ENCODE measurements at places on chromosomes 6 and 20.
A peak's percentile ranks its signal among the peaks of the same experiment; 100 is the strongest.

DNA sequence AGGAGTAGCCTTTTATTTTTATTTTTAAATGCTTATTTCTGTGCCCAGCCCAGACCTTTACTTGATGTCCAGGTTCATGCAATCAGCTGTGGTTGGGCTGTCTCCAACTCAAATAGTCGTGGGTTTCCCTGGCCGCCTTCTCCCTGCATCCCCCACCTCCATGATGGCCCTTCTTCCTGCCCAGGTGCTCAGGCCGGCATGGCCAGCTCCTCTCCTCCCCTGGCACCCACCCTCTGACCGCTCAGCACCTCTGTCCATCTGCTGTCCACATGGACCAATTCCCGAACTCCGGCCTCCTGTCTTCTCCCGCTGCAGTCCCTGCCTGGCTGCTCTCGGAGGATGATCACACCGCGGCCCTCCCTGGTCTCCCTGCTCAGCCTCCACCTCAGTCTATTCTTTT, 81.2 kb upstream of the SULF2 start:
- no peak overlapping the region for H3K27ac ChIP-seq
- H3K27me3 ChIP-seq = no peaks in the 10 kb centered on the region
- no peak overlapping the region for H3K4me3 ChIP-seq
- no peak for DNase-seq

- peaks cover 21% of the 10 kb centered on the region for H3K27me3 ChIP-seq
- no peak for DNase-seq
- H3K36me3 ChIP-seq = no peaks in the 10 kb centered on the region
- no peaks in the 10 kb centered on the region for H3K4me1 ChIP-seq
- H3K4me3 ChIP-seq = no peak overlapping the region
These were observed 274.8 kb downstream of the LRFN2 start for GRCh38 chr6:40312213-40313015.

- no peak for DNase-seq
- H3K27ac ChIP-seq = peak overlapping the region; percentile 86
- H3K4me1 ChIP-seq = peaks cover 58% of the 10 kb centered on the region
These were observed 158.6 kb upstream of the TNFAIP3 start for GRCh38 chr6:137708481-137708880.

DNA sequence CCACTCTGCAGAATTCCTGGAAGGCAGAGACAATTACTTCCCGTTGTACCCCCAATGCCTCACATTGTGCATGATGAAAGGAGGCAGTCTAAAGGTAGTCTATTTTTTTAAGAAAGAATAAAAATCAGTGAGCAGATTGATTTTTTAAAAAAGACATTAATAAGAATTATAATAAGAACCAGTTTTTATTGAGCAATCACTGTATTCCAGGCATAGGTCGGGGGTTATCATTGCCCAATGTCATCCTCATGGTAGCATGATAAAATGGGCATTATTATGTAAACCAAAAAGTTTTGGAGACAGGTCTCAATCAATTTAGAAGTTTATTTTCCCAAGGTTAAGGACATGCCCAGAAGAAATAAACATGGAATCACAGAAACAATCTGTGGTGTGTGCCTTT, 14.0 kb upstream of the QKI start:
- peaks cover 14% of the 10 kb centered on the region for H3K27me3 ChIP-seq
- no peak for DNase-seq
- peaks cover 8% of the 10 kb centered on the region for H3K4me1 ChIP-seq
- no peak overlapping the region for H3K27ac ChIP-seq
- no peak overlapping the region for H3K4me3 ChIP-seq

- H3K36me3 ChIP-seq = no peaks in the 10 kb centered on the region
- H3K4me1 ChIP-seq = no peaks in the 10 kb centered on the region
- no peak overlapping the region for H3K4me3 ChIP-seq
- H3K27me3 ChIP-seq = peaks cover 2% of the 10 kb centered on the region
- no peak overlapping the region for H3K27ac ChIP-seq
These were observed 198.5 kb upstream of the RSPO3 start for GRCh38 chr6:126919947-126920346.

DNA sequence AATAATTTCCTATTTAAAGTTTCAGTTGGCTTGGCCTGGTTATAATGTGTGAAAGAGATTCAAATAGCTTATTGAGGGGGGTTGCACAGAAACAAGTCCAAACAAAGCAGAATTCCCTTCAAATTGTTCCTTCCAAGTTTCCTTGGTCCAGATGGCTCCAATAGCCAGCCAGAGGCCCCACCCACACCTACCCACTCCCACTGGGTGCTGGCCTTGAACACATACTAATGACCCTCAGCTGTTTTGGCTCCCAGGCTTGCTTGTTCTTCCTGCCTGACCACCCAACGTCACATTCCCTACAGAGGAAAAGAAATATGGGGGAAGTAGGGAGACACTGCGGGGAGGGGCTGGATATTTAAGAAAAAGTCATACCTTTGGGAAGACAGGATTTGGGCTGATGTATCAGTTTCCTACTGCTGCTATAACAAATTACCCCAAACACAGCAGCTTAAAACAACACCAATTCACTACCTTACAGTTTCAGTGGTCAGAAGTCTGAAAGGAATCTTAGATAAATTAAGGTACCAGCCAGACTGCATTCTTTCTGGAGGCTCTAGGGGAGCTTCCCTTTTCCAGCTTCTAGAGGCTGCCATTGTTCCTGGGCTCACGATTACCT, 95.7 kb downstream of the COL21A1 start:
- H3K36me3 ChIP-seq = no peaks in the 10 kb centered on the region
- no peak overlapping the region for H3K4me3 ChIP-seq
- H3K27ac ChIP-seq = no peak overlapping the region
- no peaks in the 10 kb centered on the region for H3K27me3 ChIP-seq
- no peak for DNase-seq

DNA sequence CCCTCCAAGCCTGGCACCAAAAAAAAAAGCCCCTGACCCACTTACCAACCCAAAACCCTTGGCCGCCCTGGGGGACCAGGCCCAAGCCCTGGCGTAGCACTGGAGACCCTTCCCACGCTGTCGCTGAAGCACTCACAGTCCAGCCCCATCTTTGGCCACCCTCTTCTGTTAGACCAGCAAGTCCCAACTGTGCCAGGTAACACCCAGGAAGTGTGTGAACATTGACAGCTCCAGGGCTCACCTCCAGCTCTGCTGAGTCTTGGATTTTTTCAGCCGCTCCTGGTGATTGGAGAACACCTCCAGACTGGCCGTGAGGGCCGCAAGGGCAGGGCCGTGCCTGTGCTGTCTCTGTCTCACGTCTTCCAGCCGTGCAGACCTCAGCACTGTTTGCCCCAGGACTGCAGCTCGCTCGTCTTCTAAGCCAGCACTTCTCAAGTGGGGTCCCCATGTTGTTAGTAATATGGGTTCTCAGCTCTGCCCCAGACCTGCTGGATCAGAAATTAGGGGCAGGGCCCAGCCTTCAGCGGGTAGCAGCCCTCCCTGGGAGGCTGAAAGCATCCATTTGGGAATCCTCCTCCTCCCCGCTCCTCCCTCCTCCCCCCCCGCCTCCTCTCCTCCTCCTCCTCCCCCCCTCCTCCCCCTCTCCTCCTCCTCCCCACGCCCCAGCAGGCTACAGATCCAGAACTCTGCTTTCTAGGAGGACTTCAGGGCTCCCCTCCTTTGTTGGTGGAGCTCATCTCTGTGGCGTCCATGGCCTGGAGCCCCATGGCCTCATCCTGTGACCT, 18.1 kb downstream of the NPEPL1 start:
- no peaks in the 10 kb centered on the region for H3K27me3 ChIP-seq
- H3K4me1 ChIP-seq = no peaks in the 10 kb centered on the region
- H3K4me3 ChIP-seq = no peak overlapping the region
- peak overlapping the region; percentile 18 for H3K27ac ChIP-seq

DNA sequence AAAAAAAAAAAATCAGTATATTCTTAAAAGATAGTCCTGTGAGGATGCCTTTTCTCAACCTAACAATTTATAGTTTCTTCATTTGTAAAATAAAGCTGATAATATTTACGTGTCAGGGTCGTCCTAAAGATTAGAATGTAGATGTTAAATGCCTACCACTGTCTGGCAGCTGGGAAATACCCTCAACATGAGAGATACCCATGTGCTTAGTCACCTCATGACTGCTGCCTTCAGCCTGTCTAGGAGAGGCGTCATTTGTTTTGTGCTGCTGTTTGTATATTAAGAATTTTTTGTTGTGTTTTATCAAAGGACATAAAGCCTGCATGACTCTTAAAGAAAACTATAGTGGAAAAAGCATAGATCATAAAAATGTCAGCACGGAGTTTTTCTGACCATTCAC, 9.5 kb downstream of the FAM120B start:
- peaks cover 32% of the 10 kb centered on the region for H3K36me3 ChIP-seq
- H3K27me3 ChIP-seq = no peaks in the 10 kb centered on the region
- DNase-seq = peak; percentile 10
- no peak overlapping the region for H3K27ac ChIP-seq
- H3K4me1 ChIP-seq = peaks cover 51% of the 10 kb centered on the region

DNA sequence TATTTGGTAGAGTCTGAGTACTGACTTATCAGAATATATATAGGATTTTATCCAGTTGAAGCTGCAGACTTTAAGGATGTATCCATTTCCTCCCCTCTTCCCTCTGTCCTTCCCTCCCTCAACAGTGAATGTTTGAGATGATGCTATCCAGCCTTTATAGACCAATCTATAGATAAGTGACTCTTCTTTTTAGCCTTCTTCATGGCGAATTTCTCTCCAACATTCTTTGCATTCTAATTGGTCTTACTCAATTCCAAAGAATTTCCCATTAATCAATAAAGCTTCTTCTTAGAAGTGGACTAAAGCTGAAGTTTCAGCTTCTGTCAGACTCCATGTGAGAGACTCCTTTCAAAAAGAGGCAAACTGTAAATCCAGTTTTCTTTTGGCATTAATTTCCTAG, 99.3 kb downstream of the AIG1 start:
- H3K27ac ChIP-seq = no peak overlapping the region
- peaks cover 4% of the 10 kb centered on the region for H3K4me1 ChIP-seq
- no peak for DNase-seq
- no peaks in the 10 kb centered on the region for H3K27me3 ChIP-seq

GRCh38 chr20:44495257-44495656, 19.6 kb downstream of the TTPAL start:
- DNase-seq = no peak
- H3K27ac ChIP-seq = peak overlapping the region; percentile 82
- H3K27me3 ChIP-seq = no peaks in the 10 kb centered on the region
